ENCODE measurements at places on chromosomes 3 and 15. TPM values are rescaled to one million over a fixed set of nuclear protein-coding genes. Genes with fewer than 3 reads are reported as not detected.

The ACAN gene
- polyA plus RNA-seq = 4.5 TPM

The C3orf20 gene
- 0.08 TPM for polyA plus RNA-seq

The FBN1 gene
- 180 TPM for polyA plus RNA-seq

The CCDC39 gene
- polyA plus RNA-seq = 2.7 TPM

DNA sequence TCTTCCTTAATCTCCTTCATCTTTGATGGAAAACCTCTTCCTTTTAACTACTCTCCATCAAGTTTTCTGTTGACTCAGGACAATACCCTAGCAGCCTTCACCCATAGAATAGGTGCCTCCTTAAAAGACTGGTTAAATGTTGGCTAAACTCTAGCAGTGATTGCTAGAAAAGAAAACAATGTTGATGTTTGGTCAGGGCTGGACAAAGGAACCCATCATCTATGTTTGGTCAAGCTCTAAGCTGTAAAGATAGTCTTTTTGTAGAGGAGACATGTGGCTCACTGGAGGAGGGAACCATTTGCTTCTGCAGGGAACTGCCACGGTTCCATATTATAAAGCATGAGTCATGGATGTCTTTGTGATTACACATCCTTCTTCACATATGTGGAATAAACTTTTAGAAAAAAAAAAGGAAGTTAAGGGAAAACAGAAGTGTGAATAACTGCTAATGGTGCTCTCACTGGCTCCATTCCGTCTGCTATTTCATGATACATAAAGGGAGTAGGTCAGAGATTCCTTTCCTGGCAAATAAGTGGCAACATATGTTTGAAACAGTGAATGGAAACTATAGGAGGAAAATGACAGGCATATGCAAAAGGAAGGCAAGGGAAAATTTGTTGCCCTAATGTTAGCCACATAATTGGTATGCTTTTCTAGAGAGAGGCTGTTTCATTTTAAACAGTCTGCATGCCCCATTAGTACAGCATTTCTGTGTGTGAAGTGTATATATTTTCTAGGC, 78.2 kb downstream of the CMSS1 start:
- DNase-seq = no peak

DNA sequence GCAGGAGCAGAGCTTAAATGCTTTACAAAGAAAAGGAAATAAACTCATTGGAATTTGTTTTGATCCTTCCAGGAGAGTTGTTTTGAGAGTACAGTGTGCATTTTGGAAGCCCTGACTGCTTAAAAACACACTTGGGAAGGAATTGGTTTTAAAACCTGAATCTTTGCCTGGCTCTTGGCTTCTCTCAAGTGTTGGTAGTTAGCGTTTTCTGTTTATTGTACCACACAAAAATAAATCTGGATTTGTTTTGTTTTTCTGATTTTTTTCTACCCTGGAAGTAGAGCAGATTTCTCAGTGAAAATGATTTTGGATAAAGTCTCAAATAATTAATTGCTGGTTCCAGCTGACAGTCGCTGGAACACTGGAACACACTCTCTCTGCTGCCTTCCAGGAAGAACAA, 90.6 kb downstream of the CHST2 start:
- no peak for DNase-seq

GRCh38 chr15:50840520-50840919, 68.0 kb upstream of the AP4E1 start:
- DNase-seq = no peak

DNA sequence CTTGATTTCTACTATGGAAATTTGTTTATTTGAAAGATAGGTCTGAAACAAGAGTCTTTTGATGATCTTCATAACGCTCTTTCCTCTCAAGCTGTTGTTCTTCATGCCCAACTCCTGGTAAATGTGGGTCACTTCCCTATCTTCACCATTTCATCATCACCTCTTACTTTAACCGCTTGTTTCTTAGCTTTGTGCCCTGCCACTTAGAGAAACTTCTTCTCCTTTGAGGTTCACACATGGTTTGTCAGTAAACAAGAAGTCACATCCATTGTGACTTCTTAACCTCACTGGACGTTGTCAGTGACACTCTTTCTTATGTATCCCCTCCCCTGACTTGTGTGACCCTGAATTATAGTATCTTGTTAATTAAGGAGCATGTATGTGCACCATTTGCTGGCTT, 16.9 kb upstream of the P2RY13 start:
- DNase-seq = no peak

DNA sequence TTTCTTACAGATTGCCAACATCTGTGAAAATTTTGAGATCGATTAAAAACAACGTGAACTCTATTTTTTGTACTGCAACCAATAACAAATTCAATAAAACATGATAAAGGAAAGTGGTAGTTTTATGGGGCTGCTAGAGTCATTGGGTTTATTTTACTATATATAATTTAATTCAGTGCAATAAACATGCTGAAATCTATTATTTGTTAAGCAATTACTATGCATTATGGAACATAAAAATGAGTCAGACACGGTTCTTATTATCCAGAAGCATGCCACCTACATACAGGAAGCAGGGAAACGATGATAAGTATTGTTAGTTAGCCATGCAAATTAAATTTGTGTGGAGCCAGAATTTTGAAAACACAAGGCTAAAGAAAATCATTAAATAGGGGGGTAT, 27.2 kb downstream of the NPHP3 start:
- DNase-seq = no peak

GRCh38 chr3:174247687-174248152, 611.4 kb upstream of the NAALADL2 start:
- DNase-seq = no peak

DNA sequence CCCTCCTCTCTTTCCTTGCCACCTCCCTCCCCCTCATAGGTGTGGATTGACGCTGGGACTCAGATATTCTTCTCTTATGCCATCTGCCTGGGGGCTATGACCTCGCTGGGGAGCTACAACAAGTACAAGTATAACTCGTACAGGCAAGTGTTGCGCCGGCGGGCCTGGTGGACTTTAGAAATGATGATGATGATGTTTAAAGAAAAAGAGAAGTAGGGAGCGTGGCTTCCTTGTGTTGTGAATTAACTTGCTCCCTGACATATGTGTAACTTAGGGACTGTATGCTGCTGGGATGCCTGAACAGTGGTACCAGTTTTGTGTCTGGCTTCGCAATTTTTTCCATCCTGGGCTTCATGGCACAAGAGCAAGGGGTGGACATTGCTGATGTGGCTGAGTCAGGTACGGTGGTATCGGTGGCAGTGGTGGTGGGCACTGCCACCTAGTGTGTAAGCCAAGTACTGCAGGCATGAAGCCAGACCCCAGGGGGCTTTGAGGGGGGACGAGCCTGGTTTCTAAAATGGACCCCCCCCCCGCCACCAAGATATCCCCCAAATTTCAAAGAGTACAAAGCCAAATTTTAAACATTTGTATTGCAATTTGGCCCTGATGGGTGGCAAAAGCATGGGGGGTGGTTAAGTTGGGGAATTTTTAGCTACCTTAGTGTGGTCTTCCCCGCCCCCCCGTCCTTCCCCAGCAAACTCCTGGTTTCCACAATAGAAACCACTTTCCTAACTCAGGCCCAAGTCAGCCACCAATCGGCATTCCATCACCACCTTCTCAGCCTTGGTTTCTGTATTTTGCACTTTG, 65.6 kb downstream of the SLC6A6 start:
- no peak for DNase-seq

DNA sequence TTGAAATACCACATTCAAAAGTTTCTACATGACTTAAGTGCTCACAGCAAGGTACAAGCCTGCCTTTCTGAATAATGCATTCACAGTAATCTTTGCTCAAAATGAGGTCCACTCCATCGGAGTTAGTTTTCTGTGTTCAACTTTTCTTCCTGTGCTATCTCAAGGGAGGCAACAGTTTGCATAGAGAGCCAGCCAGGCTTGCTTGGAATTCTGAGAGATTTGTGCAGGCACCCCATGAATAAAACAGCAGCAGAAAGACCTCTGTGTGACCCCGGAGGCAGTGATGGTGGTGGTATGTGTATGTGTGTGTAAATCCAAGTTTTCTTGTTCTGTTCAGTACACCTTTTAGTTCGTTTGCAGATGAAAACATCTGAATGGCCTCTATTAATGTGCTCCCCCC, 124.0 kb downstream of the ADAMTS9 start:
- DNase-seq = no peak

DNA sequence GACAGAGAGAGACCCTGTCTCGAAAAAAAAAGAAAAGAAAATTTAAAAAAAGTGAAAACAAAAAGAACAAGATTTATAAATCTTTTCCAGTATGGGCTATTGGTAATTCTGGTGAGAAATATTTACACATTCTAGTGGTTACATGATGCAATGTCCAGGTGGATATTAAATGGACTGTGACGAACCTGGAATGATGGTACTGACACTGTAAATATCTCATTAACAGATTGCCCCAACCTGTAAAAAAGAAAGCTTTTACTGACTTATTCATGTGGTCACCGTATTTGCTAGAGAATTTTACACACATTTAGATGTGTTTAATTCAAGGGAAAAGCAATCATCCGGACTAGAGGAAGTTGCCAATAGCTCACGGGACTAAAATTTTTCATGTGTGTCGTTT, 162.1 kb upstream of the LRIG1 start:
- DNase-seq = no peak

- DNase-seq = no peak
These were observed 107.0 kb downstream of the CPN2 start for GRCh38 chr3:194244167-194244566.

DNA sequence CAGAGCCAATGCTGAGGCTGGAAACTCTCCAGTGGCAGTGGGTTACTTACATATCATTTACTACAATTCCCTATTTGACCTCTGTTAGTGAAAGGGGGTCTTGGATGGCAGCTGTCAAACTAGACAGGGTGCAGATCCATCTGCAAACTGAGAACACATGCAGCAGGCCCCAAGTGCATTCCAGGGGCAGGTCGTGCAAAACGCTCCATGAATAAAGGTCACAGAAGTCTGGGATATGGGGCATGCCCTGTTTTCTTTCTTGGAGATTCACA, 25.0 kb upstream of the RAD18 start:
- no peak for DNase-seq

DNA sequence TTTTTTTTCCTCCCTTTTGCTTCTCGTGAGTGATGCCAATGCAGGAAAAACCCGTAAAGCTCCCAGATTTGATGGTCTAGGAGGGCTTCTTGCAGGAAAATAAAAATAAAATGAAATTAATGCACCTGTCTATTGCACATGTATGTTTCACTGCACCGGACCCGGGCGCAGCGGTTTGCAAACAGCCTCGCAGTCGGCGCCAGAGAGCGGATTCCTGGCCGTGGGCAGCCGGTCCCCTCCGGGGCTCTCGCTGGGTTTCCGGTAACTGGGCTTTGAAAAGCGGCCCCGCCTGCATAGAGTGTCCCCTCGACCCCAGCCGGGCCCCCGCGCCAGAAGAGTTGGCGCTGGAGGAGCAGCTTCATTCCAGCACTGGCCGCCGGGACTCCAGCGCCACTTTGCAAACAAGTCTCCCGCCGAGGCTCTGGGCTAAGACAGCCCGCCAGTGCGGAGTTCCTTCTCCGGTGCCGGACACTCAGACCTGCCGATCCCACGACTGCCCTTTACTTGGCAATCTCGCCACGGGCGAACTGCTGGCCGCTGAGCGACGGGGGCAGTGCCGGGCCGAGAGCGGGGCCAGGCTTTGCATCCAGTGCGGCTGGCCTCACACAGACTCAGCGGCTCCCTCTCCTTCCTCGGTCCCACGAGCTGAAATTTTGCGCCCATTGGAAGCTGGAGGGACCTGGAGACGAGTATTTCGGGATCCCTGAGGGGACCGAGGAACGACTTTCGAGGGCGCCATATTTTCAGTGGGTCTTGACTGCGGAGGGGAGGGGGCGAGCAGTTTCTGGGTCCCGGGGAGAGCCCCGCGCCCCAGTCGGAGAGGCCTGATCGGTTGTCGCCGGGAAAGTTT, 225.9 kb upstream of the C2CD4B start:
- no peak for DNase-seq

GRCh38 chr15:81724536-81724935, 321.3 kb downstream of the MEX3B start:
- DNase-seq = no peak

DNA sequence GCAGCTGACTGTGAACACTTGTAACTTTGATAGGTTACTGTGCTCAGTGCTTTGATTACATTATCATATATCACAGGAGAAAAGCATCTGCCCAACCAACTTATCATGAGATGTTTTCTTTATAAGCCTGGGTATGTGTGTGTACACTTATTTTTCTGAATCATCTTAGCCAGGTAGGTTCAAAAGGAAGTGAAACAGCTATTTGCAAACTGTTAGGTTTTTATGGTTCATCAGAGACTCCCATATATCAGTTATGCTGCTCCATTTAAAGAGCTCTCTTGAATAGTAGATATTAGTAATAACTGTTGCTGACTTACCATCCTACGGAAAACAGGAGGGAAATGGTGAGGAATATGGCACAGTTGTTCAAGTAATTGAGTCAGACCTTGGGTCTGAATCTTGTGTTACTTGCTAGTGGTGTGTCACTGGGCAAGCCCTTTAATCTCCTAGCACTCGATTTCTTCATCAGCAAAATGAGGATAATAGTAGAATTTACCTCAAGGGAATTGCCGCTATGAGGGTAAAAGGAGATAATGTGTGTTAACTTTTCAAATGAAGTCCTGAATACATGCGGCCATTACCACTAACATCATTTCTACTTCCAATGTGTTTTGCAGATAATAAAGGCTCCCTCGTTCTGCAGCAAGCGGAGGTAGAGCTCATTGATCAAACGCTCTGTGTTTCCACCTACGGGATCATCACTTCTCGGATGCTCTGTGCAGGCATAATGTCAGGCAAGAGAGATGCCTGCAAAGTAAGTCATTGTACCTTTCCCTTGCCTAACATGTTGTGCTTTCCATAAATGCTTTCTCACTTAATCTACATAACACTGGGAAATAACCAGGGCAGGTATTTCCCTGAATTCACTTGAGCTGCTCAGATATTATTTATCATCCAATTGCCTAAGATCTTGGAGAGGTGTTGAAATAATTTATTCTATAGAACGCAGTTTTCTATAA, 7.8 kb upstream of the C3orf52 start:
- no peak for DNase-seq

GRCh38 chr3:126951561-126951960, 31.4 kb upstream of the PLXNA1 start:
- no peak for DNase-seq

- DNase-seq = no peak
These were observed 106.1 kb downstream of the EOMES start for GRCh38 chr3:27616031-27616430.

DNA sequence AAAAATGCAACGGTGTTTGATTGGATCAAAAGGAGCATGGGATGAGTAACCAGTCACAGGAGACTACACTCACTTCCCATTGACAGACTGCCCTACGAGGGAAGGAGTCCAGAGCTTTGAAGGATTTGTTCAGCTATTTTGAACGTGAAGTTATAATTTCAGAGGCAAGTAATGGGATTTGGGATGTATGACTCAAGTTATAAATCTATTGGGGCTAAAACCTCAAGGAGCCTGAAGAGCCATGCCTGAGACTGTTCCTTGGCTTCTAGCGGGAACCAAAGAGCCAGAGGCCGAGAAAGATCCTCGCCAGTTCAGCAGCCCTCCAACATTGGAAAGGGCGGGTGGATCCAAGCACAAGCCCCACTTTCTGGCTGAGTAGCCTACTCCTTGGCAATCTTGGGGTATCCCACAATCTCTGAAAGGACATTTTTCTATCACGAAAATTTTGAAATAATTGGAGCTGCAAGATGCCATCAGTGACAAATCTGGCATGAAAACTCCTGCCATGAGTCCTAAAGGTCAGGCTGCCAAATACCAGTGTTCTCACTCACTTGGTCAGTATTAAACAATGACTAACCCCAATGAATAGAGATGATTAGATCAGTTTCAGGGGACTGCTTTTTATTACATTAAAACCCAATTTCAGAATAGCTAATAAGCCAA, 48.6 kb upstream of the SLCO2A1 start:
- no peak for DNase-seq
